Anterior cingulate cortex (tissue), 58 donors: ENCODE measurements at places on chromosomes 3 and 15.

DNA sequence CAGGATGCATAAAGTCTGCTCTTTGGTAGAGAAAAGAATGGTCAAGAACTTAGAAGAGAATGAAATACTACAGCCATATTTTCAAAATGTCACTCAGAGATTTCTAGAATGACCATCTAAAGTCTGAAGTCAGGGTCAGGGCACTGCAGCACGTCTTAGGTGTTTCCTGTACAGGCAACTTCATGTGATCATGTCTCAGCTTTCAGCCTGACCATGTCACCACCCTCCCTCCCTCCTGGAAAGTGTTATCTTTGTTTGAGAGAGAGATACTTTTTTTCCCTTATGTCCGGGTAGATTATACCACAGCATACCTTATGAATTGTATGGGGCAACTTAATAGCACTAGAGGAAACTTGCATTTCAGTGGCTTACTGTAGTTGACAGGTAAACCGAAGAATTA lies 558.0 kb upstream of the TGFBR2 start:
- no peak for DNase-seq

GRCh38 chr3:157912514-157913451 lies 193.4 kb downstream of the SHOX2 start:
- DNase-seq, result no peak

- DNase-seq, result no peak
Measured at GRCh38 chr15:98506711-98507110, 141.6 kb upstream of the IGF1R start.

GRCh38 chr3:125022206-125022605 lies 33.6 kb downstream of the HEG1 start:
- DNase-seq, result no peak

DNA sequence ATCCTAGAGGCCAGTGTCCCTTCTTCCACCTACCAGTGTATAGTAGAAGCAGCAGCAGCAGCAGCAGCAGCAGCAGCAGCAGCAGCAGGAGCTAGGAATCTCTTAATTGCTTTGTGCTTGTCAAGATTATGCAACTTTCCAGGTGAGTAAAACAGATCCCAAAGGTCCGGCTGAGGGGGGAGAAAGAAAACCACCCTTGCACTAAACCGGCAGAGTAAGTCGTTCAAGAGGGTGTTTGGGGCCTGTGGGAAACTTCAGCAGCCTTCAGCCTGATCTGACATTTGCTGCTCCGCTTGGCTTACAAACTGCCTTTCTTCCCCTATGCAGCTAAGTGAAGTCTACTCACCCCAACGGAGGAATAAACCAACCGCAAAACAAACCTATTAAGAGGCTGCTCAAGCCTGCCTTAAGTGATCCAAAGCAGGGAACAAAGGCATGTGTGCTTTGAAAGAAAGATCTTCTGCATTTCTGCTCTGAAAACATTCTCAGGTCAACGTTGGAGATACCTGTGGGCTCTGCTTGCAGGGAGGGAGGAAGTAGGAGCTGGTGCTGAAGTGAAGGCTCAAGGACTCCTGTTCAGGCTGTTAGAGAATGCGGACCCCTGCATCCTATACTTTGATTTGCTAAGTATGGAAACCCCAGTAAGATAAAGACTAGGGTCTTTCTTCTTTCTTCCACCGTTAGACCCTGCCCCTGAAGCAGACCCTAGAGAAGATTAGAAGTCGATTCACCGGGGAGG lies 35.7 kb upstream of the DLG1 start:
- DNase-seq, result no peak

- no peak for DNase-seq
Measured at GRCh38 chr3:89467898-89468363, 360.5 kb downstream of the EPHA3 start.

GRCh38 chr3:161066930-161067329 lies 38.2 kb downstream of the B3GALNT1 start:
- no peak for DNase-seq

GRCh38 chr15:57316451-57316850 lies 59.9 kb upstream of the CGNL1 start:
- DNase-seq, result no peak

DNA sequence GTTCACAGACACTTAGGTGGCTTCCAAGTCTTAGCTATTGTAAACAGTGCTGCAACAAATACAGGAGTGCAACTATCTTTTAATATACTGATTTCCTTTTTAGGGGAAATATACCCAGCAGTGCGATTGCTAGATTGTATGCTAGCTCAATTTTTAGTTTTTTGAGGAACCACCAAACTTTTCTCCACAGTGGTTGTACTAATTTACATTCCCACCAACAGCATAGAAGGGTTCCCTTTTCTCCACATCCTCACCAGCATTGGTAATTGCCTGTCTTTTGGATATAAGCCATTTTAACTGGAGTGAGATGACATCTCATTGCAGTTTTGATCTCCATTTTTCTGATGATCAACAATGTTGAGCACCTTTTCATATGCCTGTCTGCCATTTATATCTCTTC lies 58.9 kb downstream of the ZNF148 start:
- DNase-seq, result no peak

GRCh38 chr3:23723930-23724329 lies 81.8 kb upstream of the UBE2E1 start:
- no peak for DNase-seq

DNA sequence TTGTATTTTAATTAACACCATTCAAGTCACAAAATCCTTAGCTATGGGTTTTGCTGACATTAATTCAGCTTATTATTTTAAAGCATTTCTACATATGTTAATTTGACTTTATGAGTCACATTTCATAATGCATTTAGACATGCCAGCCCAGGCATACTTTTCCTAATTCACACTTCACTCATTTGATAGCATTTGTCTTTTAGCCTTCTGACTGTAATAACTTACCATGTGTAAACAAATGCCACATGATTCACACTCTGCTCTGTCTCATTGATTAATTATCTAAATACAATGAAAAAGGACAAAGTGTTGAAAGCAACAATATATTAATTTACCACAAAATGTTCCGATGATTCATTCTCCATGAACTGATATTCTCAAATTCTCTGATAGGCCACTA lies 927.8 kb upstream of the EPHA6 start:
- no peak for DNase-seq

DNA sequence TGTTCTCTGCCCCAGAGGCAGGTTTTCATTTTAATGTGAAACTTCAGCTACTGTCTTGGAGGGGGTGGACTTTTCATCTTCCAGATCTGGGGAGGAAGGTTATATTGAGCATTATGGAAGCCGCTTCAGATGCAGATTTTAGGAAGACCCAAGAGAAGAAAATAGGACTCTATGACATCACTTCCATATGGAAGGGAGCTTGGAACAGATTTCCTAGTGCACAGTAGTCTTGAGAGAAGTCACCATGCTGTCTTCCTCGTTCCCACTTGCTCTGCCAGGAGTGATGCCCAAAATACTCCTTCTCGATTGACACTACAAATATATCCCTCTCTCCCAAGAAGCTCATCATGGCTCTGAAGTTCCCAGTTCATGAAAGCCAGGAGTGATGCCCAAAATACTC lies 197.2 kb downstream of the ATP10A start:
- DNase-seq, result no peak

DNA sequence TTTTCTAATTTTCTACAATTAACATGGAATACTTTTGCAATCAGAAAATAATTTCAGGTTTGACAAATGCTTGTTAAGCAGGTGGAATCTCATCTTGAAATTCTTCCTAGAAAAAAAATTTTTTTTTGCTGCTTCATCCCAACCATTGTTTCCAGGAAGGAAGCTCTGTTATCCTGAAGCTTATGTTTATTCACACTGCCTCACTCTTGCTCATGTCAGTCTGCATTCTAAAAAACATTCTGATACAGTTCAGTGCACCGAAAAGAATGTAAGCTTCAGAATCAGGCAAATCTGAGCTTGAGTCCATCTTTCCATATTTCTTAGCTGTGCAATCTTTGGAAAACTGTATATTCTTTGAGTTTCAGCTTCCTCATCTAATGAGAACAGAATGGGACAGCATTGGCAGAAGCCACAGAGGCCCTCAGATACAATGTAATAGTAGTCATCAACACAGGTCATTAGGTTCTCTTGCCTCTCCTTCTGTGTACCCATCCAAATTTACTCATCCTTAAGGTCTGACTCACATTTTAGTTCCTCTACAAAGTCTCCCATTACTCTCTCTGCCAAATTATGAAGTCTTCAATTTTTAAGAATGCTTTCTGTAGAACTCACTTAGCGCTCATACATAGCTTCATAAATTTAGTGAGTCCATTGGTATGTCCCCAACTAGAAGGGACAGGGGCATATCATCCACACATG lies 881.8 kb upstream of the NR2F2 start:
- no peak for DNase-seq

GRCh38 chr3:55267206-55267930 lies 219.7 kb downstream of the WNT5A start:
- DNase-seq, result no peak

GRCh38 chr15:65076486-65077290 lies at the start of gene KBTBD13:
TSS of gene KBTBD13 (plus strand) at chr15:65076746. CDS start at chr15:65076816, 70 bp downstream.
- DNase-seq, result no peak

- no peak for DNase-seq
Measured at GRCh38 chr3:184347321-184348056, 10.1 kb downstream of the FAM131A start.

DNA sequence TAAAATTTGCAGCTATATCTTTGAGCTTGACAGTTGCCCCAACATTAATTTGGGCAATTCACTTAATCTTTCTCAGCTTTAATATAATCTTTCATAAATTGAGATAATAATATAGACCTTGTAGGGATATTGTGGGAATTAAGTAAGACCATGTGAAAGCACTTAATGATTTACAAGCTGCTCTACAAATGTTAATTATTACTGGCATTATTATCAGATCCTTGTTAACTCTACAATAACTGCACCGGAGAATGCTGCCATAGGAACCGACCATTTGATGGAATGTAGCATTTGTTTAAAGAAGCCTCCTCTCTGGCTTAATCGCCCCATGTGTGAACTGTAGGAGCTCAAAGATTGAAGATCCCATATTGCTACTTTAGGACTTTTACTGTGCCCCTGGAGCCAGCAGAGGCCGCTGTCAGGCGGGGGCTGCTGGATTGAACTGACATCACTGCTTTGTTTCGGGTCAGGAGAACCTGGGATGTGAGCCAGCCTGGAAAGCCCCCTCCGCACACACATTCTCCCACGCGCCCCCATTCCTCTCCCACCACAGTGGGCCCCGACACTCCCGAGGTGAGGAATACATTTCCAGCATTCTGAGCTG lies 154.2 kb upstream of the TNIK start:
- DNase-seq, result no peak

- DNase-seq, result no peak
Measured at GRCh38 chr15:40096094-40096891, 12.4 kb downstream of the BMF start.

- DNase-seq, result no peak
Measured at GRCh38 chr15:50149090-50149489, 30.1 kb upstream of the ATP8B4 start.

GRCh38 chr15:50940506-50940905 lies 32.0 kb downstream of the AP4E1 start:
- no peak for DNase-seq

GRCh38 chr15:47872208-47872607 lies 154.9 kb downstream of the SEMA6D start:
- no peak for DNase-seq

GRCh38 chr3:119810018-119810435 lies 28.1 kb downstream of the NR1I2 start:
- no peak for DNase-seq
